Activated T-helper 1 cell treated with anti-CD3 and anti-CD28 coated beads, Interleukin-12 subunit alpha, Interleukin-12 subunit beta, Interleukin-2, Interleukin-4 antibody, amounts not matched to agents 30 ng/mL and 10 ng/mL and 1 ng/mL, durations not matched to agents 14 hours and 24 hours and 36 hours (primary cell): ENCODE measurements at places on chromosomes 5 and 9. TPM values are rescaled to one million over a fixed set of nuclear protein-coding genes. Genes with fewer than 3 reads are reported as not detected.

DNA sequence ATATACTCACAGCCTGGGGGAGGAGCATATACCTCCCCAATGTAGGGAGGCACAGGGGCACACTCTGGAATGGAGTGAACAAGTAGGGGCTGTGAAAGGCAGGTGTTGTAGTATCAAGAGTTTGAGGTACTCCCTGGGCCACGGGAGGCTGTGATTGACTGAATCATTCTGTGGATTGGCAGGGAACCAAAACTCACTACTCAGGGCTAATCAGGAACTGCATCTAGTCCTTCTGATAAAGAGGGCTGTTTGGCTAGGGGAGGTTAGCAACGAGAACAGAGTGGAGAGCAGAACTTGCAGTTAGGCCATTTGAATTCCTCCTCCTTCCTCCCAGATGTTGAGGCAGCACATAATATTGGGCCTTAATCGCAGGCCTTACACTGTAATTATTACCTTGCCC, 369.2 kb upstream of the MPDZ start:
- no peak overlapping the region for H3K27ac ChIP-seq
- no peak for DNase-seq
- H3K4me3 ChIP-seq = no peak overlapping the region
- H3K4me1 ChIP-seq = no peaks in the 10 kb centered on the region

- H3K4me1 ChIP-seq = peaks cover 5% of the 10 kb centered on the region
- DNase-seq = peak; percentile 38
- H3K4me3 ChIP-seq = peak overlapping the region; percentile 20
- H3K36me3 ChIP-seq = no peaks in the 10 kb centered on the region
Measured at GRCh38 chr9:135085830-135086546, 1.5 kb upstream of the OLFM1 start.

GRCh38 chr9:2798423-2798822, 45.5 kb downstream of the PUM3 start:
- DNase-seq = no peak
- H3K4me3 ChIP-seq = no peak overlapping the region
- no peak overlapping the region for H3K27ac ChIP-seq
- no peaks in the 10 kb centered on the region for H3K27me3 ChIP-seq

FOXD4 gene
- total RNA-seq = 0.13 and 0.22 TPM in 2 replicates

- H3K27me3 ChIP-seq = peaks cover 6% of the 10 kb centered on the region
- H3K27ac ChIP-seq = no peak overlapping the region
- no peaks in the 10 kb centered on the region for H3K36me3 ChIP-seq
- H3K4me3 ChIP-seq = no peak overlapping the region
- H3K4me1 ChIP-seq = no peaks in the 10 kb centered on the region
- no peak for DNase-seq
Measured at GRCh38 chr5:158159621-158160020, 300.7 kb upstream of the CLINT1 start.

ZBTB26 gene
- 8.3 and 9.9 TPM in 2 replicates for total RNA-seq

- H3K4me3 ChIP-seq = no peak overlapping the region
- H3K27me3 ChIP-seq = no peaks in the 10 kb centered on the region
- H3K27ac ChIP-seq = no peak overlapping the region
Measured at GRCh38 chr9:117597977-117598376, 106.2 kb upstream of the TLR4 start.

ANKRD31 gene
- 0.36 and 0.37 TPM in 2 replicates for total RNA-seq

- DNase-seq = no peak
- H3K4me3 ChIP-seq = no peak overlapping the region
- H3K4me1 ChIP-seq = peaks cover 4% of the 10 kb centered on the region
- peaks cover 10% of the 10 kb centered on the region for H3K36me3 ChIP-seq
Measured at GRCh38 chr9:130872093-130872492, 24.5 kb downstream of the QRFP start.

DNA sequence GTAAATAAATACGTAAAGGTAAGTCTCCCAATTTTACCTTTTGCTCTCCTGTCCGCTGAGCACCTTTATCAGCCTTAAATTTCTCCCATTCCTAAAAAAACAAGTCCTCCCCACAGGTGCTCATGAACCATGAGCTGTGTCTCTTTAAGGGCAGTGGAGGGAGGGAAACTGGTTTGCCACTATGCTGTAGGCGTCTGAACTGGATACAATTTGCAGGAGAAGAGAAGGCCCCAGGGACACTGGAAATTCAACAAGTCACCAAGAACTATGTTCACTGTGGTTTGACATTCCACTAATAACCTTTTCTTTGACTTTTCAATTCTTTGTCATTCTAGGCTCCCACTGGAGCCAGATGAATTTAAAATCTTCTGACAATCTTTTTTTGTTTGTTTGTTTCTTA, 72.2 kb downstream of the LHFPL2 start:
- no peaks in the 10 kb centered on the region for H3K36me3 ChIP-seq
- H3K27me3 ChIP-seq = peaks cover 6% of the 10 kb centered on the region
- no peak for DNase-seq
- no peak overlapping the region for H3K27ac ChIP-seq
- H3K4me3 ChIP-seq = no peak overlapping the region
- H3K4me1 ChIP-seq = no peaks in the 10 kb centered on the region

DNA sequence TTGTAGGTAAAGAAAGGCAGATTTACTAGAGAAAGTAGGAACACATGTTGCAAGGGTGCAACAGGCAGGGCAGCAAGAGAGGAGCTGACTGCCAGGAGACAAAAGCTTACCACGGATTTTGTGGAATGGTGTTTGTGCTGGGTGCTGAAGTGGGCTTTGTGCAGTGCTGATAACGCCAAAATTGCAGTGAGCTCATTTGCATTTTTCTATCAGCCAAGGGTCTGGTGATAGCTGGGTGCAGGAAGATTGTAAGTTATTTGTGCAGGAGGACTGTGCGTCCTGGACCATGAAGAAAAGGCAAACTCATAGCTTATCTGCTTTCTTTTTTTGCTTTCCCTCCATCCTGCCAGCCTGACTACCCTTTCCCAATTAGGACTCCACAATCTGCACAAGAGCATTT, 13.6 kb downstream of the CTSL start:
- DNase-seq = no peak
- H3K27ac ChIP-seq = no peak overlapping the region
- H3K27me3 ChIP-seq = peaks cover 7% of the 10 kb centered on the region
- no peak overlapping the region for H3K4me3 ChIP-seq
- H3K36me3 ChIP-seq = peaks cover 2% of the 10 kb centered on the region

C5orf52 gene
- 0.39 TPM in 1 of 2 replicates, not detected in the other for total RNA-seq

GRCh38 chr5:111245654-111246053, 21.5 kb downstream of the CAMK4 start:
- peaks cover 75% of the 10 kb centered on the region for H3K4me1 ChIP-seq
- no peak for DNase-seq
- H3K36me3 ChIP-seq = peaks cover 32% of the 10 kb centered on the region
- no peaks in the 10 kb centered on the region for H3K27me3 ChIP-seq
- peak overlapping the region; percentile 43 for H3K27ac ChIP-seq

GRCh38 chr5:143442385-143442784, 38.9 kb upstream of the NR3C1 start:
- H3K4me3 ChIP-seq = no peak overlapping the region
- DNase-seq = no peak
- H3K27me3 ChIP-seq = peaks cover 9% of the 10 kb centered on the region

FCN2 gene
- not detected in 2 replicates for total RNA-seq

DNA sequence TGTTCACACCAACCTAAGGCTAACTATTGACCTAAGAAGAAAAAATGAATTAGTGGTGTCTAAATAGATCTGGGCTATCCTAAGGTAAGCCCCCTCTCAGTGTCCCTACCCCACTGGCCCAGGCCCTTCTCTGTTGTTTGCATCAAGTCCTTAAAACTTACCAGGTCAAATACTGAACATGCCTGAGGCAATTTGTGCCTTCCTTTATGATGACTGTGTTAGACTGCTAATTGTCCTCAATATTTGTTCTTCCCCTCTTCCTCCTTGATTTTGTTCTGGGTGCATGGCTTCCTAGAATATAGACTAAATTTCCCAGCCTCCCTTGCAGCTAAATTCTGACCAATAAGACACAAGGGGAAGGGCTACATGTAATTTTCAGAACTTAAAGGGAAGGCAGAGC, 199.9 kb downstream of the ADAMTS12 start:
- no peaks in the 10 kb centered on the region for H3K36me3 ChIP-seq
- no peak for DNase-seq
- no peak overlapping the region for H3K27ac ChIP-seq
- no peak overlapping the region for H3K4me3 ChIP-seq
- H3K4me1 ChIP-seq = no peaks in the 10 kb centered on the region
